NCI-H2029 treated with DMSO at 0.1 percent for 48 hours (cell line): ENCODE measurements at places on chromosomes 5 and 9.

DNA sequence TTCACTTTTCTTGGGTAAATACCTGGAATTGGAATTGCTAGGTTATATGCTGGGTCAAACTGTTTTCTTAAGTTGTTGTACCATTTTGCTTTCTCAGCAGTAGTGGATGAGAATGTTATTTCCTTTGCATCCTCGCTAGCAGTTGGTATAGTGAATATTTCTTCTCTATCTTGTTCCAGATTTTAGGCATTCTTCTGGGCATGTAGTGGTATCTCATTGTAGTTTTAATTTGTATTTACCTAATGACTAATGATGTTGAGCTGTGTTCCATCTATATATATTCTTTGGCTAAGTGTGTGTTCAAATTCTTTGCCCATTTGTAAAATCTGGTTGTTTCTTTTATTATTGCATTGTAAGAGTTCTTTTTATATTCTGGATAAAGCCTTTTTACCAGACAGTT is 333.3 kb downstream of the MAT2B start:
- no peak for DNase-seq

- DNase-seq: peak; percentile 96
These were observed 342.4 kb upstream of the GRIA1 start for GRCh38 chr5:153147891-153148623.

- DNase-seq: no peak
These were observed 173.3 kb downstream of the COL23A1 start for GRCh38 chr5:178416919-178417318.

DNA sequence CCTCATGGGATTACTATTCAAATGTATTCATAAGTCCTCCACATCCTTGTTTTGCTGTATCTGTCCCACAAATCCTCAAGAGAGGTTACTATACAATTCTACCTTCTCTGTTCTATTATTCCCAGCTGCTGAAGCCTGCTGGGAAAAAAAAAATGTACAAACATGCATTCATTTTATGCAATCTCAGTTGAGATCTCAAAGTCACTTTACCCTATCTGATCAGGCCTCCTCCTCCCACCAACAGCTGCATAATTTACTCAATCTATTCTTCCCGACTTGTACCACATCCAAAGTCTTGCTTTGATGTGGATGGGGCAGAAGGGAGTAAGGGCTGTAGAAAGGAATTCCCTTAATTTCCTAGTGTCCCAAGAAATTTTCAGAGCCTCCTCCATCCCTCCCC is 28.6 kb downstream of the PSIP1 start:
- no peak for DNase-seq

DNA sequence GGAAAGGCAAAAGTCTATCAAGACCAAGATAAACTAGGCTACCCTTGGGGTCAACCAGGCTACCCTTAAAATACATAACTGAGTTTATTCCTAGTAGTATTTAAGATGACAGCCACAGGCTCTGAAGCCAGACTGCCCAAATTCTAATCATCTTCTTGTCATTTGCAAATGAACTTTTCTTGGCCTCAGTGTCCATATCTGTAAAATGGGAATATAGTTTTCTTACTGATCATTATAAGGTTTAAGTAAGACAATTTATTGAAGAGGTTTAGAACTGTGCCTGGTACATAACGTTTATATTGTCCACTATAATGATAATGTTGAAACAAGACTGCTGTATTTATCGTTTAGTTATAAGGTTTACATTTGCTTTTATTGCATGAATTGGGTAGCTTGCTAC is 112.5 kb downstream of the SLC12A2 start:
- no peak for DNase-seq
